ENCODE measurements at places on chromosomes 5 and 9.

GRCh38 chr5:155434267-155434666 lies 420.7 kb downstream of the KIF4B start:
- no peak for DNase-seq

GRCh38 chr5:133468596-133468995 lies 143.7 kb downstream of the FSTL4 start:
- no peak for DNase-seq

- no peak for DNase-seq
These were observed 976.9 kb downstream of the MAT2B start for GRCh38 chr5:164482351-164482750.

DNA sequence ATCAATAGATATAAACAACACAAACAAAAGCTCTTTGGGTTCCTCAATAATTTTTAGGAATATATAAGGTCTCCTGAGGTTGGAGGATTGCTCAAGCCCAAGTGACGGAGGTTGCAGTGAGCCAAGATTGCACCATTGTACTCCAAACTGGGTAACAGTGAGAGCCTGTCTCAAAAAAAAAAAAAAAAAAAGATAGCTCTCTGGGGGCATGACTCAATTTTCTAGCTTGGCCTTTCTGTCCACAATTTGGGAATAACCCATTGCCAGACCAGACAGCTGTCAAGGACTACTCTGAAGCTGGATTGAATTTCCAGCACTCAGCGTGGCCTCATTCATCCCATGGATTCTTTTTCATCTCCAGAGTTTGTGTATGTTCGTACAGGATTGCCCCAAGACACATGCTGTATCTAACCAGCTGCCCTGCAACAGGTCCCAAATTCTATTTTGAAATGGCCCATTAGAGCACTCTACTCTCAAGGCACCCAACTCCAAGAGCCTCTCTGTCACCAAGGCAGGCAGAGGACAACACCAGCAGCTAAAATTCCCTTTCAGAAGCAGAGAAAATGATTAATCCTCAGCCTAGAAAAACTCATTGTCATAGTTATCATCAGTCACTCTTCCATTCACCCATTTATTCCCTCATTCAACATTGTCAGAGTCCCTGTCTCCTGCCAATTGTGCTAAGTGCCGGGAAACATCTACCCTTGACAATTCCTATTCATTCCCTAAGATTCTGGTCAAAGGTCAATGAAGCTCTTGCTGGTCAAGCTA lies 8.7 kb downstream of the FAM193B start:
- no peak for DNase-seq

- no peak for DNase-seq
These were observed 130.4 kb upstream of the RFX3 start for GRCh38 chr9:3656224-3656623.

GRCh38 chr9:27433631-27434325 lies 90.3 kb upstream of the IFNK start:
- no peak for DNase-seq

DNA sequence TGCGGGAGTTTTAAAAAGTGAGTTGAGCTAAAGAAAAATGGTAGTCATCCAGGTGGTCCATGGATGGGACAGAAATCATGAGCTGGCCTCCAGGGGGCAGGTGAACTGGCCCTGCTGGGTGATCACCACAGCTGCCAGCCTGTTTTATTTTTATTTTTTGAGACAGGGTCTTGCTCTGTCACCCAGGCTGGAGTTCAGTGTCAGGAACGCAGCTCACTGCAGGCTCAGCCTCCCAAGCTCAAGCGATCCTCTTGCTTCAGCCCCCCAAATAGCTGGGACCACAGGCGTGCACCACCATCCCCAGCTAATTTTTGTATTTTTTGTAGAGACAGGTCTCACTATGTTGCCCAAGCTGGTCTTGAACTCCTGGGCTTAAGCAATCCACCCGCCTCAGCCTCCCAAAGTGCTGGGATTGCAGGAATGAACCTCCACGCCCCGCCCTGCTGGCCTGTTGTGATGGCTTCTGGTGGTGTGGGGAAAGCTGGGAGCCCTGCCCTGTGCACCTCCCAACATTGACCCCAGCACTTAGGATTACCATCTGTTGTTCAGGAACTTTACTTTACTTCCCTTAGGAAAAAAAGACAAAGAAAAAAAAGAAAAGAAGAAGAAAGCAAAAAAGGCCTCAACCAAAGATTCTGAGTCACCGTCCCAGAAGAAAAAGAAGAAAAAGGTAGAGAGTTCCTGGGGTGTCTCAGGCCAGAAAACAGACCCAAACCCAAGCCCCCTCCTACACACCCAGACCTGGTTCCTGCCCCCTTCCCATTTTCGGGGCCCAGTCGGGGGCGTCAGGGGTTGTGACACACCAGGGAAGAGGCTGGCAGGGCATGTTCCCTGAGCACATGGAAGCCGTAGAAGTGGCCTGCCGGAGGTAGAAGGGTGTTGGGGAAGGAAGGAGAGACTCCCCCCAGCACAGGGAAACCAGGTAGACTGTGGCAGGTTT lies 14.7 kb downstream of the CD74 start:
- DNase-seq: no peak

- DNase-seq: no peak
These were observed 5.7 kb downstream of the NEURL1B start for GRCh38 chr5:172646716-172647285.

GRCh38 chr9:119852390-119852789 lies 483.2 kb upstream of the BRINP1 start:
- DNase-seq: no peak

DNA sequence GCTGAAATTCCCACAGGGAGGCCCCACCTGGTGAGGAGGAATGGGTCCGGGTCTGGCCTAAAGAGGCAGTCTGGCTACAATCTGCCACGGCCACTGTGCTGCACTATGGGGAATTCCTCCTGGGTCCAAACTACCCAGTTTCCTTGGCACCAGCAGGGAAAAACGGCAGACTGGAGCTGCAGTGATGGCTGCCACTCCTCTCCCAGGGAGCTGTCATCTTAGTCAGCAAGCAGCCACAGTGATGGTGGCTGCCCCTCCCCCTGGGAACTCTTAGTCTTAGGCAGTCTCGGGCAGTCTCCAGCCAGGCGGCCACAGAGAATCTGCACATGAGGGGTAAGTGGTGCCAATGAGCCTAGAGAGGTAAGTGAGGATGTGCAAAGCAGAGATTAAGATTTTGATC lies 205.8 kb downstream of the TMEM38B start:
- no peak for DNase-seq

DNA sequence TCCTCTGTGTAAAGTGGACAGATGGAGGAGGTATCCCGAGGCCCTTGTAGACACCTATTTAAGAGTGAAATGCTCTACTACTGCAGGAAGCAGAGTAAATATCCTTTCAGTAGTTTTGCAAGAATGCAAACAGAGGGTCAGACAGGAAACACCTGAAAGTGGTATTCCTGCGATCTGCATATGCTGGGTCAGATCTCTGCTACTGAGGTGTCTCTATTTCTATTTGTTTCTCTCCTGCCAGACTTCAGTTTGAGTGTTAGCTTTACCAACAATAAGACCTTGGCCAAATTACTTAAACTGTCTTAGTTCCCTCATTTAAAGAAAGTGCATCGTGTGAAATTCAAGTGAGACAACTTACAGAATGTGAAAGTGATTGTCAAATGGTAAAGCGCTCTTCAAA lies 47.6 kb downstream of the JAKMIP2 start:
- no peak for DNase-seq

DNA sequence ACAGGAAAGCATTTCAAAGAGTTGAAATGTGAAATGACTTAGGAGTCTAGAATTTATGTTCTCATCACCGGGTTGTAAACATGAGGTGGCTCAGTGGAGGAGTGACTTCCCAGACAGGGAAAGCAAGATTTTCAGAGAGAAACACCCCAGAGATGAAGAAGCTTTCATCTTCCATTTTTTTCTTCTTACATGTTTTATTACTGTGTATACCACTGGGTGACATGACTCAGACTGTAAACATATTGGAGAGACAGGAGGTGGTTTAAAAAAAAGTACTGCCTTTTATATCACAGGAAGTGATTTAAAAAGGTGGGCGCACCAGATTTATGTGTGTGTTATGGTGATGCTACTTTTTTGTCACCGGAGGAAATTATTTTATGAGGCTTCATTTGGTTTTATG lies 209.1 kb upstream of the TUT7 start:
- no peak for DNase-seq

DNA sequence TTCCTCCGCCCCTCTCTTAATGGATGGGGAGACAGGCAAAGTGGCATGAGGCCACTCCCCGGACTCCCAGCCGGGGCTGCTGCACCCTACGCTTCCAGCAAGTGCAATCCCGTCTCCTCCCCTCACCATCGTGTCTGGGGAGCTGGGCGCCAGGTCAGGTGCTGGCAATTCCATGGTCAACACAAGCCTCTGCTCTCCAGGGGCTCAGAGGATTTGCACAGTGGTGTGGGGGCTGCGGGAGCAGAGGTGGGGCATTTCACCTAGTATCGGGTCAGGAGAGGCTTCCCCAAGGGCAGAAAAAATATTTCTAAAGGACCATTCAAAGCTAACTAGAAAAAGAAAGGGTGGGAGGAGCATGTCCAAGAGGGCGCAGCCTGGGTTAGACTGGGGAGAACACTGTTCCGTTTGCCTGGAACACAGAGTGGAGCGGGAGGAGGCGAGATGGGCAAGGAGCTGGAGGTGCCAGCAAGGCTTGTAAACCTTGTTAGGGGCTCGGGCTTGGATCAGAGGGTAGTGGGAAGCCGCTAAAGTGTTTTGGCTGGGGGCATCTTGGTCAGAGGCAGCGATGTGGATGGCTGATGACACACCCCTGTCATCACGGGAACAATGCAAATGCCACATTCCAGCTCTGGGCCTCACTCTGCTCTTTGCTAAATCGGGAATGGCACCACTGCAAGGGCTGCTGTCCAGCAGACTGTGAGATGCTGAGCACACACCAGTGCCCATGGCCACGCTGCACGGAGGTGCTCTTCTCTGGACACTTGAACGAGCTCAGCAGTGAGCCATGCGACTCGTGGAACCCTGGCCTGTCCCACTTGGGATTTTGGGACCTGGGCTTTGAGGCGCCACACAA lies 191.7 kb downstream of the CDK5RAP2 start:
- no peak for DNase-seq

DNA sequence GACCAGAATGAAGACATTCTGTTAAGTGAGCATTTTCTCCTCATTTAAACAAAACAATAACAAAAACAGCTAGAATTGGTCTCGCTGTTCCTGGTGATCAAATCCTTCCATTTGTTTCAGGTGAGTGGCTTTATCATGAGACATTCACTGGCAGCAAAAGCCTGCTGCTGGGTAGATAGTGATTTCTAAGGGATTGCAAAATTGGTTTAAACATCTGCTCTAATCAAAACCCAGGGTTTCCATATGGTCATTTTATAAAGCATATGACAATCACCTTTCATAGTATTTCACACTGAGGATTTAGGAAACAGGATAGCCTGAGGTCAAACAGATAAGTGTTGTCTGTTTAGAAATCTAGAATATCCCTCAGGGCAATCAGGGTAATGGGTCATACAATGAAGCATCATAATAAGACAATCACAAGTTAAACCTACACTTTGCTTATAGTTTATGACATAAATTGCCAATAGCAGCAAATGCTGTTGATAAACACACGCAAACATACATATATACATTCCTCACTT lies 769.6 kb upstream of the C9orf72 start:
- DNase-seq: no peak

DNA sequence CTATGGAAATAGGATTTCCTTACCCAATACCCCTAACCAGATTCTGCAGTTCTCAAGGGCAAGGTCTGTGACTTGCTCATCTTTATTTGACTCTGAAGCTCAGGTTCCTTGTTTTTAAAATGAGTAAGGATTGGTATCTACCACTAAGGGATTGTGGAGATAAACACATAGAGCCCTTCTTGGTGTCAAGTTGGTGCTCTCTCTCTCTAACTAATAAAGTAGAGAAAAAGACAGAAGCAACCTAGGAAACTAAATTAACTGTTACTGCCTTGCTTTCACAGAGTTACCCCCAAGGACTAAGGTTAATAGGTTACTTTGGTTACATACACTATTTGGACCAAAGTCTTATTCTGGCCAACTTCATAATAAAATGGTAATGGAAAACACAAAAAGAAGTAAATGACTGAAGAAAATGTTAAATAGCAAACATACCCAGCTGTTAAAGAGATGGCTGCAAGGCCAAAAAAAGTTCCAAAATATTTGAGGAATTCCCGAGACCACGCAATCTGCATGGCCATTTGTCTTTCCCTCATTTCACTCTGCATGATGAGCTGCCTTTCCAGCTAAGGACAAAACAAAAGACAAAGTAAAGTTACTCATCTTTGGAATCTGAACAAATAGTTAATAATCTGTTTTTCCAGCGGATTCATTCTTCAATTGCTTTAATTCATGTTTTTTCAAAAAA lies 21.8 kb upstream of the RLN1 start:
- DNase-seq: no peak

GRCh38 chr9:75855509-75855908 lies 35.0 kb upstream of the PCSK5 start:
- peak; percentile 22 for DNase-seq

DNA sequence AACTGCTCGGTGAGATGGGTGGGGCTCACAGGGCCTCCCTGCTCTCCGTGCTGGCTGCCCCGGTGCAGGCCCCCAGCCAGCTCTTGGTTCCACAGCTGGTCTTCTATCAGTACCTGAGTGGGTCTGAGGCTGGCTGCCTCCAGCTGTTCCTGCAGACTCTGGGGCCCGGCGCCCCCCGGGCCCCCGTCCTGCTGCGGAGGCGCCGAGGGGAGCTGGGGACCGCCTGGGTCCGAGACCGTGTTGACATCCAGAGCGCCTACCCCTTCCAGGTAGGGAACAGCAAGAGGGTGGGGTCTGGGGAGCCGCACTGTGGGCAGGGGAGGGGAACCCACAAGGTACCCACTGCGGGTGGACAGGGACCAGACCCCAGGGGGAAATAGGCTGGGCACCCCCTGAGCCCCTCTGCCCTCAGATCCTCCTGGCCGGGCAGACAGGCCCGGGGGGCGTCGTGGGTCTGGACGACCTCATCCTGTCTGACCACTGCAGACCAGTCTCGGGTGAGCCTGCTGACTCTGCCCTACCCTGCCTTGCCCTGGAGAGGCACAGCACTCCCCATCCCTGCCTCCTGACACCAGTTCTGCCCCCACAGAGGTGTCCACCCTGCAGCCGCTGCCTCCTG lies 2.8 kb downstream of the MAMDC4 start:
- DNase-seq: no peak

DNA sequence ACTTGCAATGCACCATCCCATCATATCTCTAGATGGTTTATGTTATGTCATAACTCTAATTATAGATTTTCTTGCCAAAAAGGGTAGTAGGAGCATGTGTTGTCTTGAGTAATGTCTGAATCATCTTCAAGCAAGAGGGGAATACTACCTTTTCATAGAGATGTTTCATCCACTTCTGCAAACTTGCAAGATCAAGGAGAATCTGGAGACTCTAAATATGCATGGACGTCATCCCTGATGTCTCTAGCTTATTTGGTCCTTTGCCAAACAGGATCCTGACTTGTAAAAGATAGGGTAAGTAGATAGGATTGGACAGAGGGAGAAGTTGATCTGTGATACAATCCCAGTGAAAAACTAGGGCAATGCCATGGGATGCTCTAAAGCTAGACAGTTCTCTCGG lies 246.5 kb downstream of the DMRTA1 start:
- no peak for DNase-seq
